HTR-8/SVneo (cell line): ENCODE measurements at places on chromosomes 6 and 20.

GRCh38 chr6:136990754-136991153 lies 54.0 kb downstream of the IL20RA start:
- no peak for DNase-seq

DNA sequence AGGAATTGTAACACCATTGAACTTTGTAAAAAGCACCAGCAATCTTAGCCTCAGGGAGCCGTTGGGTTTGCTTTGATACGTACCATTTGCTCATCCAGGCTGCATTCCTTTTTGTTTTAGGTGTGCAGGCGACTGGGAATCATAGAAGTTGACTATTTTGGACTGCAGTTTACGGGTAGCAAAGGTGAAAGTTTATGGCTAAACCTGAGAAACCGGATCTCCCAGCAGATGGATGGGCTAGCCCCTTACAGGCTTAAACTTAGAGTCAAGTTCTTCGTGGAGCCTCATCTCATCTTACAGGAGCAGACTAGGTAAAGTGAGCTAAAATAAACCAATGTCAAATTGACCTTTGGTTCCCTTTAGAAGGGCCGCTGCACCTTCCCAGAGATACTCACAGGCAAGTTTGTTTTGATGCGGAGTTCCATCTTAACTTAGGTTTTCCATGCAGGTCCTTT lies 1.6 kb downstream of the MYLIP start:
- DNase-seq: no peak

- peak; percentile 50 for DNase-seq
Observed at GRCh38 chr6:117548797-117549301, 53.5 kb downstream of the GOPC start.

GRCh38 chr20:62276439-62276838 lies 26.4 kb upstream of the ADRM1 start:
- DNase-seq: no peak

- DNase-seq: no peak
Observed at GRCh38 chr6:34589691-34590090, 33.6 kb upstream of the SPDEF start.

- DNase-seq: no peak
Observed at GRCh38 chr6:30399390-30400058, 54.6 kb downstream of the RPP21 start.

DNA sequence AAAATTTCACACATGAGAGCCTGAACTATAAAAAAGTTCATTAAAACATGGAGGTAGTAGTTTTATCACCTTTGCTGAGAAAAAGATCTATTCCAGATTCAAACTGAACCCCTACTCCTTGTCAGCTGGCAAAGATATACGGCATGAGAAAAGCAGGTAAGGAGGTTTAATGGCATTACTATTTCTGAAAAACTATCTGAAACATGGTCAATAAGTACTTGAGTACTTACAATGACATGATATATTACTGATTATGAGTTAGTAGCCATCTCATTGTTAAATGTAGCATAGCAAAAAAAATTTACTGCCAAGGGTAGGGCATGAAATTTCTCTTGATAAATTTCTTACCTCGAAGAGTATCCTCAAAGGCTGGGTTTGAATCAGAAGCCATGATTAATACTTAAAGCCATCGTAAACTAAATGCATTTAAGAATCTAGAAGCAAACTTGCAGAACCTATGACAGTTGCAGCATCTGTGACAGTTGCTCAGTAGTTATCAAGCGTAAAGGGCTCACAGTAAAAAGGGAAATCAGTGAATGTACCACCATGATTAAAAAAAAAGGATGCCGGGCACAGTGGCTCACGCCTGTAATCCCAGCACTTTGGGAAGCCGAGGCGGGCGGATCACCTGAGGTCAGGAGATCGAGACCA lies 8.7 kb downstream of the SLC17A5 start:
- no peak for DNase-seq
